Lower lobe of right lung (tissue), 2 donors: ENCODE measurements at places on chromosomes 4 and X. TPM values are rescaled to one million over a fixed set of nuclear protein-coding genes. Genes with fewer than 3 reads are reported as not detected.

- H3K27ac ChIP-seq = no peak overlapping the region
- DNase-seq = no peak
- no peak overlapping the region for H3K4me3 ChIP-seq
- H3K27me3 ChIP-seq = no peaks in the 10 kb centered on the region
- no peaks in the 10 kb centered on the region for H3K36me3 ChIP-seq
Observed at GRCh38 chr4:147060151-147060931, 114.7 kb upstream of the TTC29 start.

RNF175 gene
- total RNA-seq = 0.12 TPM

DNA sequence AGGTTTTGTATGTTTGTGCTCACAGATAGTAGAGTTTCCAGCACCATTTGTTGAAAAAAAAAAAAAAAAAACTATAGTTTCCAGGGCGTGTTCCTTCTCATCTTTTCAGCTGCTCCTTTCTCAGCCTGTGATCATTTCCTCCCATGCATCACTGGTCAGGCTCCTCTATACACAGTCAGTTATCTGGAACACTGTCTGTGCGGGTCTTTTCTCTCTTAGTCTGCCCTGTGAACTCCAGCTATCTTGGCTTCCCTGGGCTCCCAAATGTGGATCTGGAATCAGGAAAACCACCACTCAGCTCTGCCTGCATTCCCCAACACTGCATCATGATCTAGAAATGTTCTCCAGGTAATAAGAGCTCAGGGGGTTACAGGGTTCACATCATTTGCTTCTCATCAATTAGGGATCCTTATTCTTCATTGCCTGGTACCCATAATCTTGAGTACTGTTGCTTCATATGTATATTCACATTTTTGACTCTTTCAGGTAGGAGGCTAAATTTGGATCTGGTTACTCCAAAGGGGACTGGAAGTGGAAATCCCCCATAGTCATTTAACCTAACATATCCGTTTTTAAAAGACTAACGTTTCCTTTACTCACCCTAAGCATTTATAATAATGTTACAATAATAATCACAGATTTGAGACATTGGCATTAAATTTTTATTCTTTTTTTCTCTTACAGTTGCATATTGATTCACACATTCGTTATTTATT lies 221.8 kb upstream of the KLF3 start:
- no peak overlapping the region for H3K27ac ChIP-seq
- no peaks in the 10 kb centered on the region for H3K4me1 ChIP-seq
- H3K36me3 ChIP-seq = no peaks in the 10 kb centered on the region
- no peaks in the 10 kb centered on the region for H3K27me3 ChIP-seq
- no peak for DNase-seq

CYTL1 gene
- 1.4 TPM for total RNA-seq

DNA sequence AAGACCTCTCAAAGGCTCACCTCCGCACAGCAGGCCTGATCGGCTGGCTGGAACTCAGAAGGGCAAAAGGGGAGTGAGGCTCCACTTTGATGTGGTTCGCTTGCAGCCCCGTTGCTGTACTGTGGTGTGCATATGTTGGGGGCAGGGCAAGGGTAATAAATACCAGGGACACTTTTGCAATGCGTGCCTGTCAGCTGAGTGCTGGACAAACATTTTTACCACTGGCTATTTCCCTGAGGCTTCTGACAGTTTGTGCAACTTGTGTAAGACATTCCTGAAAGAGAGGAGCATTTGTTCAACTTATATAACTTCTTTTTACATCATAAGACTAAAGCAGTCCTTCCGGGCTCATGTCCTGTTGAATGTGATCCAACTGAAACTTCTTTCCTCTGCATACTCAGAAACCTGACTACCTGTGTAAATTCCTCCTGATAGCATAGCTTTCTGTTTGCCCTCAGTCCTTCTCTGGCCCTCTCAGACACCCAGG lies 82.3 kb downstream of the SPRY1 start:
- H3K27ac ChIP-seq = peak overlapping the region; percentile 75
- H3K4me1 ChIP-seq = peaks cover 15% of the 10 kb centered on the region
- no peak overlapping the region for H3K4me3 ChIP-seq
- H3K36me3 ChIP-seq = no peaks in the 10 kb centered on the region

ABCG2 gene
- 9.1 TPM for total RNA-seq

DNA sequence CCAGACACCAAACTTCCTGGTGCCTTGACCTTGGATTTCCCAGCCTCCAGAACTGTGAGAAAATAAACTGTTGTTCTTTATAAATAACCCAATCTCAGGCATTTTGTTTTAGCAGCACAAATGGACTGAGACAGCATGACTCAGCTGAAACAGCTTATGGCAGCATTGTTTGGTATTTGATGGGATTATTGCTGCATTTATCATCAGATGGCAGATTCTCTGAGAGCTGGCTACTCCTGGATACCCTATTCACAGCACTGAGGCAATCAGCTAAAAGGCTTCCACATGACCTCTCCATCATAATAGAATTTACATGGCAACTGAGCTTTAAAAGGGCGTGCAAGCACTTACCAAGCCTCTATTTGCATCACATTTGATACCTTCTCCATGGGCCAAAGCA lies 623.1 kb upstream of the CPEB2 start:
- no peaks in the 10 kb centered on the region for H3K4me1 ChIP-seq
- DNase-seq = no peak
- no peaks in the 10 kb centered on the region for H3K27me3 ChIP-seq
- H3K4me3 ChIP-seq = no peak overlapping the region

GRCh38 chrX:107571296-107571998 lies 56.9 kb upstream of the PRPS1 start:
- no peaks in the 10 kb centered on the region for H3K36me3 ChIP-seq
- no peak overlapping the region for H3K4me3 ChIP-seq
- no peak for DNase-seq
- H3K27ac ChIP-seq = no peak overlapping the region
- no peaks in the 10 kb centered on the region for H3K27me3 ChIP-seq
- H3K4me1 ChIP-seq = no peaks in the 10 kb centered on the region
